ENCODE measurements at places on chromosomes 2 and 18.

- peak; percentile 45 for DNase-seq
Measured at GRCh38 chr2:109482361-109482861, 131.4 kb downstream of the SEPTIN10 start.

DNA sequence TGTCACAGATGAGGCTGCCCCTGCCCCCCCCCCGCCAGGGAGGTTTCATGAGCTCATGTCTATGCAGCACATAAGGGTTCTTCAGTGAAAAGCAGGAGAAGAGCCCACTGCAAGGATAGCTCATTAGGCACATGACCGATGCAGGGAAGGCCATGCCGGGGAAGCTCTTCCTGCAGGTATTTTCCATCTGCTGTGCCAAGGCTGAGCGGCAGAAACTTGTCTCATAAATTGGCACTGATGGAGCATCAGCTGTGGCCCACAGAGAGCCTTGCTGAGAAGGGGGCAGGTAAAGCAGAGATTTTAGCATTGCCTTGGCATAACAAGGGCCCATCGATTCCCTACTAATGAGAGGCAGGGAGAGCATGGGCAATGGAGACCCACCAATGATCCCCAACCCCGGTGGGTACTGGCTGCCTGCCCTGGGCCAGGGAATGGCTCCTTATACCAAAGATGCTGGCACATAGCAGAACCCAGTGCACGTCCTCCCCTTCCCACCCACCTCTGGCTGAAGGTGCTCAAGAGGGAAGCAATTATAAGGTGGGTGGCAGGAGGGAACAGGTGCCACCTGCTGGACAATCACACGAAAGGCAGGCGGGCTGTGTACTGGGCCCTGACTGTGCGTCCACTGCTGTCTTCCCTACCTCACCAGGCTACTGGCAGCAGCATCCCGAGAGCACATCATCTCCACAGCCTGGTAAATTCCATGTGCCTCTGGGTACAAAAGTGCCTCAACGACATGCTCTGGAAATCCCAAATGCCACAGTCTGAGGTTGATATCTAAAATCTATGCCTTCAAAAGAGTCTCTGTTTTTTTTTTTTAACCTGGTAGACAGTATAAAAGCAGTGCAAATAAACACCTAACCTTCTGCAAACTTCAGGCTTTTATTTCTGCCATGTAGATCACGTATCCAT lies 41.4 kb downstream of the STEAP3 start:
- peak; percentile 61 for DNase-seq

- no peak for DNase-seq
Measured at GRCh38 chr18:21314724-21315123, 72.7 kb downstream of the GREB1L start.

- no peak for DNase-seq
Measured at GRCh38 chr2:235960011-235960715, 208.0 kb downstream of the GBX2 start.

GRCh38 chr2:65548064-65548463 lies 115.7 kb upstream of the SPRED2 start:
- DNase-seq, result no peak

- no peak for DNase-seq
Measured at GRCh38 chr2:56889738-56890137, 705.9 kb downstream of the CCDC85A start.
